ENCODE measurements at places on chromosomes 3 and 15.
A peak's percentile ranks its signal among the peaks of the same experiment; 100 is the strongest.

GRCh38 chr3:72185549-72186399 is 400.8 kb upstream of the PROK2 start:
- no peak for DNase-seq

- no peak for DNase-seq
Observed at GRCh38 chr15:64223882-64224281, 61.1 kb upstream of the PPIB start.

- DNase-seq: peak; percentile 63
Observed at GRCh38 chr15:89335298-89336041, 846 bp upstream of the POLG start.

DNA sequence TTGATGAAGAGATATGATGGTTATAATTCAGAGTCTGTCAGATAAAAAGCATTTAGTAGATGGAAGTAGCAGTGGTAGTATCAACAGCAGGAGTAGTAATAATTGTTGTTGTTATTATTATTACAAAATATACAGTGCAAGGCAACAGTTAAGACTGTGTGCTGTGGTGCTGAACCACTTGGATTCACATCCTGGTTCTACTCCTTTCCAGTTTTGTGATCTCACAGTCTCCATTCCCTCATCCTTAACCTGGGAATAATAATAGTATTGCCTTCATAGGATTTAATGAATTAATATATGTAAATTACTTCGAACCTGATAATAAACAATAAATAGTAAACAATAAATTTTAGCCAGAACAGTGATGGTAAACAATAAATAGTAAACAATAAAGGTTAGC is 37.1 kb upstream of the TSC22D2 start:
- DNase-seq: no peak

DNA sequence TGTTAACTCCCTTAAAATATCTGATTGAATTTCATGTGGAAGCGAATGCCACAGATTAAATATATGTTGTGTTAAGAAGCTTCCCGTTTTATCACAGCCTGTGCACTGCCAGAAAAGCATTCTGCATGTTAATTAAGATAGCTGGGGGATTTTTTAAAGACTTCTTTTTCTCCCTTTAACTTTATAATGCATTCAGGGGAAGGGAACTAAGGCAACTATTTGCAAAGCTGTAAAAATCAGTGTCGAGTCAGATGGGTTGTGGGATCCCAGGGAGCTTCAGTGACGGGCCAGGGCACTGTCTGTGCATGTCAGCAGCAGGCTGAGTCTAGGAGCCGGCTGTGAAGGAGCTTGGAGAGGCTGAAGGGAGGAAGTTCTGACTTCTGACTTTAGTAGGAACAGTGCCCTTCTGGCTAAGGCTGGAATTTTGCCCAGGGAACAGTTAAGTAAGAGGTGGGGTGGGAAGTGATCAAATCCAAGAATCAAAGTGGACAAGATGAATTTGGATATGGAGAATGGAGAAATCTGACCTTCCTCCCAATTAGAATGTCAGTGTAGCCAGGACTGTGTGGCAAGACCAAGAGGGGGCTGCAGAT is 77.7 kb downstream of the ABHD5 start:
- no peak for DNase-seq

DNA sequence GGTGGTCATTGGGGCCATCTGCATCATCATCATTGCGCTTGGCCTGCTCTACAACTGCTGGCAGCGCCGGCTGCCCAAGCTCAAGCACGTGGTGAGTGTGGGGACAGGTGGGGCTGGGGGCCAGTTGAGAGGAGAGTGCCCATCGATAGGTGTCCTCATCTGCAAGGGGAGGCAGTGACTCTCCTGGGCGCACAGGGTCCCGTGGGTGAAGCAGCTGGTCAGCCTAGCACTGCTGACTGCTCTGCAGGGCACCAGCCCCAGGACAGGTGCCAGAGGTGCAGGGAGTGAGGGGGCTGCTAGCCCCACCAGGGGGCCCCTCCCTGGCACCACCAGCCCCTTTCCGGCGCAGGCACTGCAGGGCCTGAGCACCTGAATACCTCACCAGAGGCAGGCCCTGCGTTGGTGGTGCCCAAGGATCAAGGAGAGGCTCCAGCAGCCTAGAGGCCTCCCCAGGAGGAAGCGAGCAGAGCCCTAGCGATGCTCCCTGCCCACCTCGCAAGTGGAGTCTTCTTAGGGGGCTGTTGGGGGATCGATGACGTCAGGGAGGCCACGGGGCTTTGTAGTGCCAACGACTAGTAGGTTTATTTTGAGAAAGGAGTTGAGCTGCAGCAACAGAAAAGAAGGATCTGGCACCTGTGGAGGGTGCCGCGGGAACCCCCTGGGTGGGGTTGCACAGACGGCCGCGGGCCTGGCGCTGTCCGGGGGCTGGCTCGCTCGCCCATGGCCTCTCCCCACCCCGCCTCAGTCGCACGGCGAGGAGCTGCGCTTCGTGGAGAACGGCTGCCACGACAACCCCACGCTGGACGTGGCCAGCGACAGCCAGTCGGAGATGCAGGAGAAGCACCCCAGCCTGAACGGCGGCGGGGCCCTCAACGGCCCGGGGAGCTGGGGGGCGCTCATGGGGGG is 976 bp upstream of the ABTB1 start:
- peak; percentile 67 for DNase-seq

GRCh38 chr3:39211332-39212130 is 19.1 kb upstream of the XIRP1 start:
- no peak for DNase-seq

GRCh38 chr3:146884296-146884695 is 279.1 kb upstream of the PLSCR5 start:
- no peak for DNase-seq

DNA sequence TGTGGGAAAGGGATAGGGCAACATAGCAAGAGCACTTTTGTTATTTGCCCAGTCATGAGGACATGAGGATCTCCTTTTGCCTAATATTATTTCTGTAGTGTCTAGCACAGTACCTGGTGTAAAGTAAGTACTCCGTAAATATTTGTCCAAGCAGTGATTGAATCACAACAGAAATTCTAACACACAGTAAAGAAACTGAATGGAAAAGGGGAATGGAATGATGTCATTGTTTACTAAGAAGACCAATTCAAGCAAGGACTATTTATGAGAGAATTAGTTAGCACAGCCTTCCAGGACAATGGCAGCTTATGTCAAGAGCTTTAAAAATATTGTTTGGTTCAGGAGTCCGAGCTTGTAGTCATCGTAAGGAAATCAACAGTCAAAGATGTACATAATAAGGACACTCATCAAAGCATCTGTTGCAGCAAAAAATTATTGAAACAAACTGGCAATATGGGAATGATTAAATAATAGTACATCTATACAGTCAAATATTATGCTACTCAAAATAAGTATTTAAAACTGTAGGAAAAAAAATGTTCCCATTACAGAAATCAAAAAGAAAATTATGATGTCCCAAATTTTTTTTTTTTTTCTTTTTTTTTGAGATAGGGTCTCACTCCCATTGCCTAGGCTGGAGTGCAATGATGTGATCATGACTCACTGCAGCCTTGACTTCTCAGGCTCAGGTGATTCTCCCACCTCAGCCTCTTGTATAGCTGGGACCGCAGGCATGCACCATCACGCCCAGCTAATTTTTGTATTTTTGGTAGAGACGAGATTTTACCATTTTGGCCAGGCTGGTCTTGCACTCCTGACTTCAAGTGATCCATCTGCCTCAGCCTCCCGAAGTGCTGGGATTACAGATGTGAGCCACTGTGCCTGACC is 17.9 kb downstream of the CAPN7 start:
- DNase-seq: no peak

DNA sequence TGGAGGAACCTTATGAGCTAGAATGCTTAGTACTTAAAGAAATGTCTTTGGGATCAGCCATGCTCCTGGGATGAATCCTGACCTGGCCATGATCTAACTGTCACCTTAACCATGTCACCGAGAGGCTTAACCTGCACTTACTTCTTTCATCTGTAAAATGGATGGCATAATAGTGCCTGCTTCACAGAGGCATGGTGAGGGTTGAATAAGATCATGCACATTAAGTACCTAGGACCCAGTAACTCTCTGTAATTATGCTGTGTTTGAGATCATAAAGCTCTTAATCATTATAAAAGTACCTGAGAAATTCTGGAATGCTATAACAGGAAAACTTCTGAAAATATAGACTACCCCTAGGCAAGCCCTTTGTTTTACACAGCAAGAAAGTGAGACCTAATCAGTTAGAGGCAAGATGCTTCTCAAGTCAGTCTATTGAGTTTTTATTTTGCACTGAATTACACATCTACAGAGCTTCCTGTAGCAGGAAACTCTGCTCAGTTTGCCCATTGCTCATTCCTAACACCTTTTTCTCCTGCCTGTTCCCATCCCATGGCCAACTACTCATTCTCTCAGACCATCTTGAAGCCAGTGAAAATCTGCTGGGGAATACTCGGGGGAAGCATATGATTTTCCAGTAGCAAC is 1015.5 kb upstream of the CFAP20DC start:
- DNase-seq: no peak

- no peak for DNase-seq
Observed at GRCh38 chr3:192642651-192643050, 84.7 kb downstream of the FGF12 start.

GRCh38 chr3:81349816-81350340 is 411.6 kb downstream of the GBE1 start:
- DNase-seq: no peak

- peak; percentile 74 for DNase-seq
Observed at GRCh38 chr15:67456677-67457529, 64.0 kb upstream of the C15orf61 start.

DNA sequence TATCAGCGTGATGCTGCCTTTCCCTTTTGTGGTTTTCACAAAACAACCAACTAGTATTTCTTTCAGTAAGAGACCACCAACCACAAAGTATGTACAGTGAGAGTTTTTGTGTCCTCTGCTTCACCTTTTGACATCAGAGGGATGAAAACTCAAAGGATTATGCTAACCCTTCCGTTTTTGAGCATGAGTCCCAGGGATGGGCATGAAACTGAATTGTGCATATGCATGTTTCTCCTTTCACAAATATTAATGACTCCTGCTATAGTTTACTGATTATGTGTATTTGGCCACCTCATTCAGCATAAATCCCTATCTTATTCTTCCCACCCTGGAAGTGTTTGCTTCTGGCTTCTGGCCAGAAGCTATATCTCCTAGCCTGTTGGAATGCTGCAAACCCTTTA is 59.2 kb downstream of the RSRC1 start:
- DNase-seq: no peak

DNA sequence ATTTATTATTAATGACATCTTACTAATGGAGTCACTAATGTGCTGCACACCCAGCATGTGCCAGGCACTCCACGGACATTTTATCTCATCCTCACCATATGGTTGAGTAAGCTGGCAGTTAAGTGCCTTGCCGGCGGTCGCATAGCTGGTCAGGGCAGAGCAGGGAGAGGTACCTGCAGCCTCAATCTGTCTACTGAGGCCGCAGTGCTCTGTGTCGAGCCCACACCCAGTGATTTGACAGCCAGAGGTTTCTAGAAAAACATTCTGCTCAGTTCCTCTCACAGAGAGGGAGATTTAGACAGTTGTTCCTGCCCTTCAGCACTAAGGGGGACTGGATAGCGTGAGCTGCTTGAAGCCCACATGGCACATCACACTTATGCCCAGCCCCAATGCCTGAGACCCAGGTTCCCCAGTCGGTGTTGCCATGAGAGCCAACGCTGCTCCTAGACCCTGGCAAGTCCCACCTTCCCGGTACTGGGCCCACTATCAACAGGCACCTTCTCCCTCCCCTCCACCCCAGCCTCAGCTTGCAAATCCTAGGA is 2.6 kb downstream of the LIPC start:
- DNase-seq: no peak

DNA sequence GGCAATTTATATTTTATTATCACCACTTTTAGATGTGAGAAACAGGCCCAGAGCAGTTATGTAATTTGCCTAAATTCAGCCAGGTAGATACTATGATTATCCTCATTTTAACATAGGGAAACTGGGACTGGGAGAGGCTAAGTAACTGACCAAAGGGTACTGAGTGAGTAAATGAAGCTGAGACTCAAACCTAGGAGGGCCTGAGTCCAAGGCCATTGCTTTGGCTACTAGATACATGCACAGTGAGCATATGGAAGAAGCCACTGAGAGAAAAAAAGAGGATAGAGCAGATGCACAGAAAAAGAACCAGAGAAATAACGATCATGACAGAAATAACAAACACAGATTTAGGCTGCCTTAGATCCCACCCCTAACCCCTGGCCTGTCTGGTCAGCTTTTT is 33.6 kb downstream of the USF3 start:
- DNase-seq: no peak

GRCh38 chr15:60859996-60860494 is 369.1 kb downstream of the RORA start:
- DNase-seq: no peak

- no peak for DNase-seq
Observed at GRCh38 chr3:108389372-108389771, 93.0 kb downstream of the HHLA2 start.

DNA sequence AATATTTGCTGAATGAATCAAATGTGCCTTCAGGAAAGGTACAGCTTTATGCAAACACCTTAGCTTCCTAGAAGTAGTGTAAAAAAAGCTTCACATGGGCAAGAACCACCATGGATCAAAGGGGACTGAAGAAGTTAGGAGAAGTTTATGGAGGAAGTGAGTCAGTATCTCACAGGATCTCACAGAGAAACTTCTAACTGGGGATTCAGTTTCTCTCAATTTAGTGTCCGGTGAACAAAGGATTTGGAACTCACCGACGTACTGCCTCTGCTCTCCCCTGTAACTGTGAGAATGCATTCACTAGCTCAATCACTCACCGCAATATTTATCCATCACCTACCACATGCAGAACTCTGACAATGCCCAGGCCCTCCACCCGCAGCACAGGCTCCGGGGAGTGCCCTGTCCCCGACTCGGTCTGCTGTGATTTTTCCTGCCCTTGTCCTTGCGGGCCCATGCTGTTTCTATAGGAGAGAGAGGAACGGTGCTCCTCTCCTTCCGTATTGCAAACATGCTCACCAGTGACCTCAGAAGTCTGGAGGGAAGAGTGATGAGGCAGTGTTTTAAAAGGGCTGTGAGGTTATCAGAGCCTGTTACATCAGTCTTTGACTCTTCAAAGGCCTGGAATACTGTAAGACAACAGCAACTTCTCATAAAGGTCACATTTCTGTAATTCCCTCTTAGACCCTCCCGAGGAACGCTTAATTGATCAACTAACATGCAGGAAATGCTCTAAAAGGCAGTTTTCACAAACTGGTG is 222.5 kb upstream of the ICE2 start:
- DNase-seq: no peak

GRCh38 chr15:81888748-81889484 is 156.9 kb downstream of the MEX3B start:
- DNase-seq: no peak

DNA sequence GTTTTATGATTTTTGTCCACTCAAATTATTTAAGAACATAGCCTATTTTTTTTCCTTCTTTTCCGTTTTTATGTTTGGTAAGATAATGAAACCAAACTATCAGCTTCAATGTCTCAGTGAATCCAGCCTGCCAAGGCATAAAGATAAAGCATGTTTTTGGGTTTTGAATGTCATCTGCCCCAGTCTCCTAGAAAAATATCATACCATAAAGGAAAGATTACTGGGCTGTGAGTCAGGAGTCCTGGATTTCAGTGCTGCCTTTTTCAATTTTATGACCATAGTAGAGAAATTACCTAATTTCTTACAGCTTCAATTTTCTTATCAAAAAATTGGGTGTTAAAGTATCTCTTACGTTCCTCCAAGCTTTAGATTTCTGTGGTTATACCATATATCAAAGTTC is 87.5 kb downstream of the GAP43 start:
- DNase-seq: no peak

Data from activated naive CD4-positive, alpha-beta T cell treated with anti-CD3 and anti-CD28 coated beads, Interleukin-2, amount 50 U/mL, for 72 hours (primary cell).